ENCODE measurements at places on chromosomes 12 and 14.

DNA sequence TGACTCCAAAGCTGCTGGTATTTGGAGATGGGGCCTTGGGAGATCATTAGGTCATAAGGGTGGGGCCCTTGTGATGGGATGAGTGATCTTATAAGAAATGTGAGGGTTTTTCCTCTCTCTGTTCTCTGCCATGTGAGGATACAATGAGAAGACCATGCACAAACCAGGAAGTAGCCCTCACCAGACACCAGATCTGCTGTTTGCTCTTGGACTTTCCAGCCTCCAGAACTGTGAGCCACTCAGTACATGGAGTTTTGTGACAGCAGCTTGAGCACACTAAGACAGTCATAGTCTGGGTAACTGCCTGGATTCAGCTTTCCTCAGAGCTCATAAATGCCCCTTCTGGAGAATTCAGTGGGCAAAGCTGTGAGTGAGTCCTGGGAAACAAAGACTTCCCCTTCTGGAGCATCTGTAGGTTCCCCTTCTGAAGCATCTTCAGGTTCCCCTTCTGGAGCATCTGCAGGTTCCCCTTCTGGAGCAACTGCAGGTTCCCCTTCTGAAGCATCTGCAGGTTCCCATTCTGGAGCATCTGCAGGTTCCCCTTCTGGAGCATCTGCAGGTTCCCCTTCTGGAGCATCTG lies 11.0 kb upstream of the PPP4R3A start:
- no peak overlapping the region for H3K4me3 ChIP-seq
- no peak overlapping the region for H3K27ac ChIP-seq
- no peaks in the 10 kb centered on the region for H3K27me3 ChIP-seq
- no peaks in the 10 kb centered on the region for H3K4me1 ChIP-seq
- no peak for DNase-seq
- no peaks in the 10 kb centered on the region for H3K36me3 ChIP-seq

- H3K27me3 ChIP-seq = no peaks in the 10 kb centered on the region
- no peak overlapping the region for H3K27ac ChIP-seq
- peaks cover 7% of the 10 kb centered on the region for H3K4me1 ChIP-seq
- DNase-seq = no peak
- no peaks in the 10 kb centered on the region for H3K36me3 ChIP-seq
- H3K4me3 ChIP-seq = no peak overlapping the region
These were observed 87.9 kb downstream of the DAD1 start for GRCh38 chr14:22500954-22501726.

GRCh38 chr14:91945751-91946621 lies 1.5 kb downstream of the FBLN5 start:
- DNase-seq = no peak
- peaks cover 69% of the 10 kb centered on the region for H3K27me3 ChIP-seq
- no peak overlapping the region for H3K4me3 ChIP-seq
- H3K36me3 ChIP-seq = no peaks in the 10 kb centered on the region
- no peak overlapping the region for H3K27ac ChIP-seq
- no peaks in the 10 kb centered on the region for H3K4me1 ChIP-seq

DNA sequence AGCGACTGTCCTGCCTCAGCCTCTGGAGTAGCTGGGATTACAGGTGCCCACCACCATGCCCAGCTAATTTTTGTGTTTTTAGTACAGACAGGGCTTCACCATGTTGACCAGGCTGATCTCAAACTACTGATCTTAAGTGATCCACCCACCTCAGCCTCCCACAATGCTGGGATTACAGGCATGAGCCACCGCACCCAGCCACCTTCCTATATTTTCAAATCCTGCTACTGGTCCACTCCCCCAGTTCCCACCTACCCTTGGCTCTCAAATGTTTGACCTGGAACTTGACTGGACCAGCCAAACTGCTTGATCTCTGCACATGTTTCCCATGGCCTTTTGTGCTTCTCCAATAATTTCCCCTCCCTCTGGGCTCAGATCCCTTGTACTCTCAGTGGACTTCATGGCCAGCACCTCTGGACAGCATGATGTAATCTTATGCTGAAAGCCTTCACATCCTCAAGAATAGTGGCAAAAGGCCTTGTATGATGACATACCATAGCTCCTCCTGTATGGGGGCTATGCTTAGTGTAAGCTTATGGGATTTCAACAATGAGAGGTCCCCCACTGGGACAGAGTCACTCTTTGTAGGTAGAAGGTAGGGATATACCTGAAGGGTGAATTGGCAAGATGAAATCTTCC lies 2.5 kb upstream of the CCDC184 start:
- no peak for DNase-seq
- H3K36me3 ChIP-seq = no peaks in the 10 kb centered on the region
- peaks cover 40% of the 10 kb centered on the region for H3K4me1 ChIP-seq

GRCh38 chr12:112859291-112859690 lies 47.5 kb upstream of the OAS1 start:
- no peaks in the 10 kb centered on the region for H3K36me3 ChIP-seq
- DNase-seq = no peak
- H3K27ac ChIP-seq = no peak overlapping the region
- H3K27me3 ChIP-seq = no peaks in the 10 kb centered on the region

DNA sequence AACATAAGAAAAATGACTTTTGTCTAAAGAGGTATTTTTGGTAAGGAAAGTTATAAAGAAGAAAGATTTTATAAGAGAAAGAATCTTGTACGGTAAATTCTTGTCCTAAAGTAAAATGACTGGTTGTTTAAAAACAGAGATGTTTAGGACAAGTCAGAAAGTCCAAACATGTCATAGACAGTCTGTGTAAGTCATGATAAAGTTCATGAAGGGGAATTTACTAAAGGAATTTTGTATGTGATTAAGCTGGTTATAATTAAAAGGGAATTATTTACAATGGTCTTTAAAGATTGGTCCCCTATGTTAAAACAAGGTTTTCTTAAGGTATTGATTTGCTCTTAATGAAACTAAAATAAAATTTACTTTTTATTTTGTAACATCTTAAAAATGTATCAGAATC lies 269.4 kb upstream of the CCDC196 start:
- peak; percentile 41 for DNase-seq
- H3K36me3 ChIP-seq = no peaks in the 10 kb centered on the region
- H3K4me3 ChIP-seq = no peak overlapping the region
- no peaks in the 10 kb centered on the region for H3K4me1 ChIP-seq
- no peak overlapping the region for H3K27ac ChIP-seq
- H3K27me3 ChIP-seq = no peaks in the 10 kb centered on the region

DNA sequence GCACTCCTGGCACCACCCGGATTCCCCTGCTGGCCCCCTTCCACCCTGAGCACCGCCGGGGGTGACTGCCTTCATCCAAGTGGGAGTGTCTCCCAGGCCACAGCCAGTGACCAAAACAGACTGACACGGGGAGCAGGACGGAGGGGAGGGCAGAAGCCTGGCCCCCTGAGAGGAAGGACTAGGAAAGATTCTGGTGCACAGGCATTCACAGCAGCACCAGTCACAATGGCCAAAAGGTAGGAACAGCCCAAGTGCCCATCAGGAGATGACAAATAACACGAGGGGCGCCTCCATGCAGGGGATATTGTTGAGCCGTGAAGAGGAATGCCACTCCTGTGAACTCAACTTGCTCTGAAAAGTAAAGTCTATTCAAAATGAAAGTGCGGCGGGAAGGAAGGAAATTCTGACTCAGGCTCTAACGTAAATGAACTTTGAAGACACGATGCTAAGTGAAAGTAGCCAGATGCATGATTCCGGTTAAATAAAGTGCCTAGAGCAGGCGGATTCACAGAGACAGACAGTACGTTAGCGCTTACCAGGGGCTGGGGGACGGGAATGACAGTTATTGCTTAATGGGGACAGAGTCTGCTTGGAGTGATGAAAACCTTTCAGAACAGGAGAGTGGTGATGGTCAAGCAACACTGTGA lies 146.1 kb upstream of the NCOR2 start:
- peaks cover 18% of the 10 kb centered on the region for H3K4me1 ChIP-seq
- no peaks in the 10 kb centered on the region for H3K36me3 ChIP-seq
- H3K4me3 ChIP-seq = no peak overlapping the region
- H3K27ac ChIP-seq = no peak overlapping the region

DNA sequence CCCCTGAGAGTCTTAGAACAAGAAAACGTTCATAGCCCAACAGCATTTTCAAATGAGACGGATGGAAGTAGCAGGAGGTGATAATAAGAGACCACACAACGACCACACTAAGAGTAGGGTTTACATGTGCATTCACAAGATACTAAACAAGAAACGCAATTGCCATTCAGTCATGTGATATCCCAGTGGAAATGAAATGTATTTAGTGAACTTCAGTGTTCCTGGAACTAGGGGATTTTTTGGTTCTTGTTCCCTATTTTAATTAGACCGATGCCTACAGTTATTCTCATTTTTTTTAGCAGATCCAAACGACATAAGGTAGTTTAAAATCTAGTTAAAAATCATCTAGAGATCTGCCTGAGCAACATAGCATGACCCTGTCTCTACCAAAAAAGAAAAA lies 150.0 kb downstream of the GPR65 start:
- peaks cover 7% of the 10 kb centered on the region for H3K4me1 ChIP-seq
- H3K27ac ChIP-seq = no peak overlapping the region
- no peak for DNase-seq
- H3K27me3 ChIP-seq = no peaks in the 10 kb centered on the region

- no peaks in the 10 kb centered on the region for H3K36me3 ChIP-seq
- H3K27me3 ChIP-seq = no peaks in the 10 kb centered on the region
- H3K4me3 ChIP-seq = no peak overlapping the region
- no peaks in the 10 kb centered on the region for H3K4me1 ChIP-seq
- no peak overlapping the region for H3K27ac ChIP-seq
These were observed 30.1 kb upstream of the LIMA1 start for GRCh38 chr12:50313256-50313931.

Measured in neural progenitor cell (in vitro differentiated cells).